NCI-H1694 (cell line): ENCODE measurements at places on chromosomes 11 and 22.

GRCh38 chr11:71568704-71569349, 3.5 kb downstream of the KRTAP5-10 start:
- no peak for DNase-seq

DNA sequence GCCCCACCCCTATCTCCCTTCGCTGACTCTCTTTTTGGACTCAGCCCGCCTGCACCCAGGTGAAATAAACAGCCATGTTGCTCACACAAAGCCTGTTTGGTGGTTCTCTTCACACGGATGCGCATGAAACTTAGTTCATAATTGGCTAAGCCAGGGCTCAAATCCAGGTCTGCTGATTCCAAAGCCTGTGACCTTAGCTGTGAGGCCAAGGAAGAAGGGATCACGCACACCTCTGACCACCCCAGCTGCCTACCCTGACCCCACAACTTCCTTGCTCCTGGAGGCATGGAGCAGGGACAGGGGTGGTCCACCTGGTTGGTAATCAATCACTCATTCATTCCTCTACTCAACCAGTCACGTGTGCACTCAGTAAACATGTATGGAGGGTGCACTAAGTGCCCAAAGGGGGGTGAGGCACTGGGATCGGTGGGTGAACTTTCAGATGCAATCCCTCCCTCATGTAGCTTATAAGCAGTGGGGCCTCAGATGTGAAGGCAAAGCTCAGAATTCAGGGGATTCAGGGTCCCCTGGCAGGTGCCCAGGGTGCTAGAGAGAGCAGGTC, 10.3 kb downstream of the FXYD2 start:
- no peak for DNase-seq

DNA sequence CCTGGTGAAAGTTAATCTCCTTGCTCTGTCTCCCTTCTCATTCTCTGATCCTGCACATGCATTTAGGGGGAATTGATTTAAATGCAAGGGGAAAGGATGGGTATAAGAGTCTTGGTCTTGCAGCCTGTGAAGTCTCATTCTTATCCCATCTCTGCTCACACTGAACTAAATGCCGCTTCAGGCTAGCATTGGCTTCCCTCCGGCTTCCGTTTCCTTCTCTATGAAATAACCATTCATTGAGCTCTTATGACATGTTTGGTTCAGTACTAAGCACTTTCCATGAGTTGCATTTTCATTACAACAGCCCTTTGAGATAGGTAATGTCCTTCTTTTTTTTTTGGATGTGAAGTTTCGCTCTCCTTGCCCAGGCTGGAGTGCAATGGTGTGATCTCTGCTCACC, 5.6 kb downstream of the ZBTB16 start:
- DNase-seq, result no peak

DNA sequence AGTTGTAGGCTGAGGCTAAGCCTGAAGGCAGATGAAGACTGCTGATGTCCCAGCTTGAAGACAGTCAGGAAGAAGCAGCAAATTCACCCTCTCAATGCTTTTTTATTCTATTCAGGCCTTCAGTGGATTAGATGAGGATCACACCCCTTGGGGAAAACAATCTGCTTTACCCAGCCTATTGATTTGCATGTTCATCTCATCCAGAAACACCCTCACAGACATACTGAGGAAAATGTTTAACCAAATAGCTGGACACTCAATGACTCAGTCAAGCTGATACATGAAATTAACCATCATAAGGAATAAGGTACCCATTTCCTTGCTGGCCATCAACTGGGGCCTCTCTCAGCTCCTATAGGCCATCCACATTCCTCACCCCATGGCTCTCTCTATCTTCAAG, 549.9 kb upstream of the CCDC90B start:
- DNase-seq, result no peak

DNA sequence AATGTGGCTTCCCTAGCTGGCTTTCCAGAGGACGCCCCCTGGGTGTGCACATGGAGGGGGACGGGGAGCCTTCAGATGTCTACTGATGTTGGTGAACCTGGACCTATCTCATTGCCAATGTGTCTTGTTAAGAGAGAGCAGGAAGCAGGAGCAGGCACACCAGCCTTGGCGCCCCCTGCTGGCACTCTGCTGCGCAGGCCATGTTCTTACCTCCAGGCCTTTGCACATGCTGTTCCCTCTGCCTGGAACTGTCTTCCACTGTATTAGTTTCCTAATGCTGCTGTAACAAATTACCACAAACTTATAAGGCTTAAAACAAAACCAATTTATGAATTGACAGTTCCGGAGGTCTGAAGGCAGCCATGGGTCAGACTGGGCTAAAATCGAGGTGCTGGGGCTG, 23.6 kb upstream of the MN1 start:
- DNase-seq, result no peak

DNA sequence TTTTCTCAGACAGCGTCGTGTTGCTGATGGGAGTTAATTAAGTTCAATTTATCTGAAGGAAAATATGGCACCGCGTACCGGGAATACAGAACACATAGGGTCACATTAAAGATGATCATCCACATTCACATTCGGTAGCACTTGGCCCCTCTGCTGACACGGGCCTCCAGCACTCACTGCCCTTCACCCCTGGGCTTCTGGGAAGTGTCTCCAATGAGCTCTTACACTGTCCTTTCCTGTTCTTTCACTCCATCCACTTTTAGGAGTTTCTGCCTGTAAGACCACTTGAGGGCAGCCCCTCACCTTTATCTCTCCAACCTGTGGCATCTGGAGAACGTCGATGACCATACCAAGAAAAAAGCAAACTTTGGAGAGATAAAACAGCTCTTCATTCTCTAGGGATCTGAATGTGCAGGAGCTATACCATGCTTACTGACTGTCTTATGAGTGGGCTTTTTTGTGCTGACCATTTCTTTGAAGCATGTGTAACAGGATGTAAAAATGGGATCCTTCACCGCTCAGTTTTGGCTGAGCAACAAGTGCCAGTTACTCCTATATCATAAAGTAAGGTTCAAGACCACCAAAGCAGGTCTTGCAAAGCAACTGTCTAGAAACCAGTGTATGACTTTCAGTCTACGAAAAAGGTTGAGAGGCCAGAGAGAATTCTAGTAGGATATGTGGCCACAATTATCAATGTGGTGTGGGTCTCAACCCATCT, 1.1 kb upstream of the SERGEF start:
- DNase-seq, result no peak

DNA sequence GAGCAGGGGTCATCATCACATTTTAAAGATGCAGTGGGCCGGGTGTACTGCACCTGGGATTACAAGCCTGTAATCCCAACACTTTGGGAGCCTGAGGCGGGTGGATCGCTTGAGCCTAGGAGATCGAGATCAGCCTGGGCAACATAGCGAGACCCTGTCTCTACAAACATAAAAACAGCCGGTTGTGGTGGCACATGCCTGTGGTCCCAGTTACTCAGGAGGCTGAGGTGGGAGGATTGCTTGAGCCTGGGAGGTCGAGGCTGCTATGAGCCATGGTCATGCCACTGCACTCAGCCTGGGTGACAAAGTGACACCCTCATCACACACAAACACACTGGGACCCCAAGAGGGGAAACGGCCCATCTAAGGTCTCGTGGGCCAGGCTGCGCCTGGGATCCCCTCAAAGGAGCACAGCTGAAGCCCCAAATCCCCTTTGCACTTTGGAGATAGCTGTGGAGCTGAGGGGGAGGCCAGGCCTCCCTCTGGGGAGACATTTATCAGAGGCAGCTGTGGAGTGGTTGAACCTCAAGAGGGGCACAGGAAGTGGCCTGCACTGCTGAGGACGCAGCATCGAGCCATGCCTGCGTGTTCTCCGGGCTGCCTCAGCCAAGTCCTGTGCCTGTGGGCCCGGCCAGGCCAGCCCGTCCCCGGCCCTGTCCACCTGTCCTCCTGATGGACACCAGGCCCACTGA, 27.5 kb downstream of the OSBPL5 start:
- no peak for DNase-seq

- DNase-seq, result no peak
These were observed 56.1 kb downstream of the RBFOX2 start for GRCh38 chr22:35972559-35972958.

DNA sequence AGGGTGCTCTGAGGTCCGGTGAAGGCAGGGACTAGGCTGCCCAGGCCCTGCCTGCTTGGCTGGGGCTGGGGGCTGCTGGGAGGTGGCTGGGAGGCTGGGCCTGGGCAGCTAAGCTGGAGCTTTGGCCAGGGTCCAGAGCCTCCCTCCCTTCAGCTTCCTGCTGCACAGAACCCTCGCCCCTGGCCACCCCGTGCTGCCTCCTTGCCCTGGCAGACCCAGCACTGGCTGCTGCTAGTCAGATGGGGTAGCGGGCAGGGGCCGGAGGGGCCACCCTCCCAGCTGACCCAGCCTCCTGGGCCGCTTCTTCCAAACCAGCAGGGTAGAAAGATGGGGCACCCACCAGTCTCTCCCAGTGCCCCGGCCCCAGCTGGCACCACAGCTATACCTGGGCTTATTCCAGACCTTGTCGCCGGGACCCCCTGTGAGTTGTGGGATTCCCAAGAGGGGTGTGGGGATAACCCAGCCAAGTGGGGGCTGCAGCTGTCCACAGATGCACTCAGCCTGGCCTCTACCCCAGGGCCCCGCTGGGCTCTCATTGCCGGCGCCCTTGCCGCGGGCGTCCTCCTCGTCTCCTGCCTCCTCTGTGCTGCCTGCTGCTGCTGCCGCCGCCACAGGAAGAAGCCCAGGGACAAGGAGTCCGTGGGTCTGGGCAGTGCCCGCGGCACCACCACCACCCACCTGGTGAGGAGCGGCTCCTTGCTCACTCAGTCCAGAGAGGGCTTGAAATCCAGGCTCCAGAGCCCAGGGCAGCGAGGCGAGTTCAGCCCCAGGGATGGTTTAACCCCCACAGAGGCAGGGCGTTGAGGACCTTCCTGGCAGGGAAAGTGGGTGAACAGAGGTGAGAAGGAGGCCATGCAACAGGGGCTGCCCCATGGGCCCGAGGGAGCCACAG, at the start of gene SYT8:
SYT8 (plus strand) TSS at position 212 of the 892 bp plus-strand sequence; CDS start at position 328, 116 bp downstream.
- DNase-seq, result no peak

GRCh38 chr11:44005956-44006355, 41.8 kb upstream of the ACCSL start:
- DNase-seq, result no peak

DNA sequence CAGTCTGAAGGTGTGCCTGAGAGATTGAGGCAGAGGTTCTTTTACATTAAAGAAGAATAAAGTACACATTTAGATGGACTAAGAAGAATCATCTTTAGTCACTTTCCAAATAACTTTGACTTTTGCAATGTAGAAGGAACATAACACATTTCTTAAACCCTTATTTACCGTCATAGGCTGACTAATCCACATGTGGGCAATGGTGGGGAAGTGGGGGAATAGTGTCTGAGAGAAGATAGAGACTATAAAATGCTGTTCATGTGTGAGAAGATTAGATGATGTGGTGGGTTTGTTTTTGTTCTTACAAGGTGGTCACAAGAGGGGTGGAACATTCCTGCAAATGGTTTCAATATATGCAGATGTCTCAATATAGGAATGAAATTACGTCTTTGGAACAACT, 1.8 kb downstream of the MS4A4A start:
- DNase-seq, result no peak

GRCh38 chr11:11291041-11292015, 61.7 kb downstream of the CSNK2A3 start:
- no peak for DNase-seq

- peak; percentile 86 for DNase-seq
These were observed 138.5 kb downstream of the SWAP70 start for GRCh38 chr11:9802291-9802861.

DNA sequence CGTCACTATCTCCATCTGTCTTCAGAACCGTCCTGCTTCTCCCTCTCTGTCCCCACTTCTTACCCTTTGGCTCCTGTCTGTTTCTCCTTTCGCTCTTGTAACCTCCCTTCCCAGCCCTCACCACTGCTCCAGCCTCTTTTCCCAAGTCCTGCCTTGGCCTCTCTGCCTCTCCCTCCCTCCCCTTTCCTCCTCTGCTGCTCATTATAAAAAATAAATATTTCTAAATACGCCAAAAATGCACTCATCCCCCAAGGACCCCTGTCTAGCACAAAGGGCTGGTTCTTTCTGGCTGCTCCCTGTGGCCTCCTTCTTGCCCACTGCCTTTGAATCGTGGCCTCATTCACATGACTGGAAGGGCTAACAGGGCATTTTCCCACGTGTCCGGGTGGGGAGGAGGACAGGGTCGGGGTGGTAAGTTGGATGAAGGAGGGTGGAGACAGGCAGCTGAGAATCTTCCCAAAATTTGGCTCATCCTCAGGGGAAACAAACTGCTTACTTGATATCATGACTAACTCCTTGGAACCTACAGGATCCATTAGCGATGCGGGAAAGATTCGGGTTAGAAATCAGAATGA, 26.4 kb upstream of the OAF start:
- no peak for DNase-seq

GRCh38 chr22:27260087-27260698, 541.4 kb downstream of the MN1 start:
- DNase-seq, result peak; percentile 39

DNA sequence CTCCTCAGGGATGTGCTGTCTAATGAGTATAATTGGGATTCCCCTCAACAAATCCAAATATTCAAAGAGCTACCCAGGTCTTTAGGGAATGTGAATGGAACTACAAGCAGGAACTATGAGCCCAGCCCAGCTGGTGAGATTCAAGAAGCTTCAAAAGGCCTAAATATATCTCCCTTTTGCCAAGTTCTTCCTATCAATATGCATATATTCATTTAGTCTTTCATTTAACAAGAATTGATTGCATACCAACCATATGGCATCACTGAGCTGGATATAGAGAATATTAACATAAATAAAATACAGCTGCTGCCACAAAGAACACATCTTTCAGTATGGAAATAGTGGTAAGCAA, 58.9 kb upstream of the PRSS23 start:
- no peak for DNase-seq

DNA sequence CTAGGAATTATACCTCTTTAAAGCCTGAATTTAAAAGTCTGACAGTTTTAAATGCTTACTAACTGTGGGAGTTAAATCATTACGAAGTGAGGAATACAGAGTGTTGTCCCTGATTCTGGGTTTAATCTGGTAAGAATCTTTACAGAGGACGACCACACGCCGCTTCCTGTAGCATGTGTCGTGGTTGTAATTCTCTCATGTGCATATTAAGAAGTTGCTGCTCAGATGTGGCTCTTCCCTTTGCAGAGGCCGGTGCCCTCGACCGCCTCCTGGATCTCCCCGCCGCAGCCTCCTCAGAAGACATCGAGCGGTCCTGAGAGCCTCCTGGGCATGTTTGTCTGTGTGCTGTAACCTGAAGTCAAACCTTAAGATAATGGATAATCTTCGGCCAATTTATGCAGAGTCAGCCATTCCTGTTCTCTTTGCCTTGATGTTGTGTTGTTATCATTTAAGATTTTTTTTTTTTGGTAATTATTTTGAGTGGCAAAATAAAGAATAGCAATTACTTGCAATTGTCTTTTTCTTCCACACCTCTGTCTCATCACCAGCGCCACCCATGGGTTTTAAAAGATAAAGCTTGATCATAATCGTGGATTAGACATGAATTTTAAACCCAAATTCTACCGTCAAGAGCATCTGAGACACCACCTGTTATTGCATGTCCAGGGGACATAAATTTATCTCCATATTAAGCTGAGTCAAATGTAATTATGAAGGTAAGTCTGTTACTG, 6.5 kb downstream of the GAL start:
- DNase-seq, result no peak

DNA sequence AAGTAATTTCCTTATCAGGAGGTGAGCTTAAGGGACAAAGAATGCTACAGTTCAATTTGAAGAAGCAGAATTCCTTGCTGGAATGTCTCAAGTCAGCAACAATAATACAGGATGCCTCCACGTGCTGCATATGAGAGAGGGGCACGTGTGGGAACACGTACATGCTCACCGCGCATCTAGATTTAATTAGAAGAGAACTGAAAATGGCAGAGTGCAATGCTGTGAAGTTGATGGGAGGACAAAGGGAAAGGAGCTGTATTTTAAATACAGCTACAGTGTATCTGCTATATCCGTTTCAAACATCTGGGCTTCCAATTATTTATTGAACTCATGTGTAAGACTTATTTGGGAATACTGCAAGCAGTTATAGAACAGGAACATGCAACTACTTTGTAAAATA, 328.7 kb downstream of the SOX6 start:
- DNase-seq, result no peak
